ENCODE measurements at places on chromosomes 4 and X.

GRCh38 chrX:32397562-32398216 is 813.7 kb downstream of the DMD start:
- DNase-seq: no peak

- DNase-seq: no peak
These were observed 14.3 kb downstream of the MSANTD1 start for GRCh38 chr4:3263053-3263875.

DNA sequence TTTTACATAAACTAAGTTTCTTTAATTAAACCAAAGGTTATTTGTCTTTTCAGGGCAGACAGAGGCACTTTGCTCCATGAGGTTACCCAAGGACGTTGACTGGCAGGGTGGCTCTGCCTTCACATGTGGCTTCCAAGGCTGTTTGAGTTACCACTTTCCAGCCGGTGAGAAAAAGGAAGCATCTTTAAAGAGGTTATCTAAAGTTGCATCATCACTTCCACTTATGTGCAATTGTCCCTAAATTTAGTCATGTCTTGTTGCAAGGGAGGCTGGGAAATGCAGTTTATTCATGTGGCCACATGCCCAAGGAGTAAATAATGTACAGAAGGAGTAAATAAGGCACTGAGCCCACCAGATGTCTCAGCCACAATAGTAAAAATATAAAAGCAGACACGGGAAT is 29.0 kb upstream of the RAP1GDS1 start:
- DNase-seq: no peak

DNA sequence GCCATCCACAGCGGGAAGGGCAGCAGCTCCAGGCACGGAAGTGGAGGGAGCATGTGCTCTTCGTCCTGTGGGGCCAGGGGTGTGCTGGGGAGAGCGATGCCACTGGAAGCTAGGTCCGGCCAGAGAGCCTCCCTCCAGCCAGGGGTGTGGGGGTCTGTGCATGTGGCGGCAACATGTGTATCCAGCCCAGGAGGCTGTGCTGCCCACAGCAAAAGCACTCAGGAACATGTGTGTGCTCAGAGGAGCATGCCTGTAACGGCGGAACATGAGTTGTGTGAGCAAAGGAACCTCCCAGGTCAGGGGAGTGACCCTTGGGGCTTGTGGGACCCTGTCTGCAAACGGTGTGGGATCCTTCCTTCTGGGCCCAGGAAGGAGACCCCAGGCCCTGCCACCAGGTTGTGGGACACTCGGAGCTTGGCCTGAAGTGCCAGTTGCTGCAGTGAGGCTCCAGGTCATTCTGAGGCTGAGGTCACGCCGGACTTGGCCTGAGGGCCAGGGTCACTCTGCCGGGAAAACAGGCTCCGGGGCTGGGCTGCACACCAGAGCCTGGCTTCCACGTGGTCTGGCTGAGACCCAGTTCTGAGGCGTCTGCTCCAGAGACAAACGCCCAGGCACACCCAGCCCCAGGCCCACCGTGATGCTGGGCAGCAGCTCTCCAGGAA is 37.2 kb downstream of the CPLX1 start:
- DNase-seq: no peak

DNA sequence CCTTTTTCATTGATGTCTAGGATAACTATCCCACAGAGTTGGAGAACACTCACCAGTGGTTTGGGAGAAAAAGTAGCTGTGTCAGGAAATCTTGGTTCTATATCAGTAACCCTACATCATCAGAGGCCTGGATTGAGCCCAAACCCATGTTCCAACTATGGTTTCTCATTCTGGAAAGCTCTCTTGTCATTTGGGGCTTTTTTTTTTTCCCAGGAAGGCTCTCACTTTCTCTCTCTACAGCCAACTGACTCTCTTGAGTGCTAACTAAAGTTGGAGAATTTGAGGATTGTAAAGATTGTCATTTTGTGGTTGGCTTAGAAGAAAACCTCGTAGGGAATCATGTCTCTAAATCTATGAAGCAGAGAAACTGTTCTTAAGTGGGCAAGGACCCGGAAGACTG is 228.2 kb upstream of the DIPK2B start:
- DNase-seq: no peak

GRCh38 chr4:186587416-186588018 is 32.1 kb upstream of the MTNR1A start:
- DNase-seq: peak; percentile 20

- no peak for DNase-seq
These were observed 31.0 kb upstream of the HTRA3 start for GRCh38 chr4:8238515-8239053.

DNA sequence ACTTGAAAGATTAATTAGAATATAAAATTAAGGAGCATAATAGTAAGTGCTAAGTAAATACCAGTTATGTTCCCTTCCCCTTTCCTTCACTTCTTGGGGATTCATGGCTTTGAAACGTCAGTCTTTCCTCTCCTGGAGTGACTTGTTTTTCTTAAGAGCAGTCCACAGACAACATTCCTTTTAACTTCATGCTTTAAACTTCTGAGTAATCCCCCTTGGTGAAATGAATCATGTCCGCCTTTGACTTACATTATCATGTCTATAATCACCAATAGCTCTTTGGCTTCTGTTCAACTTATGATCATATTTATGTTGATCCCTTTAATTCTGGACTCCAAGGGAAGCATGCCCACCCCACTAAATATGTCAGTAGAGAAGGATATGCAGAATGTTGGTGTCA is 1012.1 kb upstream of the SLIT2 start:
- no peak for DNase-seq

GRCh38 chrX:152926279-152926678 is 28.4 kb downstream of the ZNF185 start:
- no peak for DNase-seq

- DNase-seq: no peak
These were observed 57.2 kb downstream of the YIPF6 start for GRCh38 chrX:68556036-68556435.

DNA sequence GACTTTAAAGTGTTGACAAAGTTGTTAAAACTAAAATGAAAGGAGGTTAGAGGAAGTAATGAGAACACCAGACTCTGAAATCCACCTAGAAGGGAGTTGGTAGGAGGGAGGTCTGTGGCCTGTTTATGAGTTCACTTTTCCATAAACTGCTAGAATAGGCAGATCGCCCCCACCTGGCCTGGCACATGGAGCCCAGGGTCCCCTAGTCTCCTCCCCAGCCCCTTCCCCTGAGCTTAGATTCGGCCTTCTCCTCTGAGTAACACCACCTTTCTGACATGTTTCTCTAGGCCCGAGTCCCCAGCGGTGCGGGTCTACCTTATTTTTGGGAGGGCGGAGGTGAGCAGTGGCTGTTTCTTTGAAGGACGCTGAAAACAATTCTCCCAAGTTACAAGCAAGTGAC is 54.5 kb upstream of the FAT1 start:
- no peak for DNase-seq

DNA sequence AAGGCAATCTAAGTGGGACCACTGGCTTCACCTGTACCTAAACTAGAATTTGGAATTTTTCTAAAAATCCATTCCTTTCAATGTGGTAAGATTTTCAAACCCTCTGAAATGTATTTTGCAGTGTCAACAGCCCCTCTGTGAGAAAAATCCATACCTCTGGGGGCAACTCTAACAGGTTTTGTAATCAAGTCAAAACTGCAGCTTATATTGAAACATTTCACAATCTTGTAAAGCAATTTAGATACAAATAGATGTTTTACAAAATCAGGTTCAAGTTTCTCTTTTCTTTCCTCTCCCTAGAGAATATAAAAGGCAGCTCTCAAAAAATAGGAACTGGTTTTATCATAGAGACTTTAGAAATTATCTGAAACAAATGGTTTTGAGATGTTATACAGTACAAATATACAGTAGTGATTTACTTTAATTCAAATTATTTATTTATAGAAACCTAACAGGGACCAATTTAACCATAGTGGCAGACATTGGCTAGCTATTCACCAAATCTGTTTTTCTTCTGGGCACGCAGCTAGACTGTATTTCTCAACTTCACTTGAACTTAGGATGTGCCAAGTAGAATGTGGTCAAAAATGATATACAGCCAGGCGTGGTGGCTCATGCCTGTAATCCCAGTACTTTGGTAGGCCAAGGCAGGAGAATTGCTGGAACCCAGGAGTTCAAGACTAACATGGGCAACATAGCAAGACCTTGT is 36.3 kb upstream of the SPINK2 start:
- no peak for DNase-seq

DNA sequence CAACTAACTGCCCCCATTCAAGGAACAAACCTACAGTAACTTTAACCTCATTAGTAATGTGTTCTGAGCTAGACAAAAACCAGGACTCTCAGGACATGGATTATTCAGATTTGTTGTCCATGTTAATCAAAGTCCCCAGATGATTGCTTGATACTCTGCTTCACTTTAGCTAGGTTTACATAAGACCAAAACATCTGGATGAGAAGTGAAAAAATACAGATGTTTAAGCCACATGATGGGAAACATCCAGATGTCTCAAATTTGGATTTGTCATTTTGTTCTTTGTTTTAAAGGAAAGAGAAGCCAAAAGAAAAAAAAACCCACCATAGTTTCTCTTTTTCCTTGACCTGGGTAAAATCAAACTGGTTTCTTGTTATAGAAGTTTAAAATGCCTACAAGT is 48.5 kb upstream of the NRK start:
- DNase-seq: no peak

GRCh38 chr4:78939667-78940008 is 400 bp upstream of the PAQR3 start:
- no peak for DNase-seq

- DNase-seq: no peak
These were observed 148.8 kb downstream of the HS6ST2 start for GRCh38 chrX:132809581-132809980.

DNA sequence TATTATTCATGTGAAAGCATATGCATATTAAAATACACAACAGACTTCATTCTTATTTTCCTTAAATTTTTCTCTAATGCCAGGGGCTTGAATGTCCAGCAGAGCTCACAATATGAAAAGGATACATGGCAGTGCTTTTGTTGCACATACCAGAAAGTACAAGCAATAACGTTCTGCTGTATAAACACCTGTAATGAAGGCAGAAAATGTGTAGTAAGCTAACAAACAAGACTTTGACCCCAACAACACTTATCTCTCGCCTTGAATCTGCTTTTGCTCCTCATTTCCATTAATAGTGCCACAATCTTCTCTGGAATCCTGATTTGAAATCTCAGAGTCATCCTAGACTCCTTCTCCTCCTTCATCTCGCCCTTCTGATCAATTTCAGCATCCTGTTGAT is 687.3 kb downstream of the IL1RAPL1 start:
- DNase-seq: no peak

GRCh38 chrX:35786271-35786670 is 11.9 kb upstream of the MAGEB16 start:
- no peak for DNase-seq

DNA sequence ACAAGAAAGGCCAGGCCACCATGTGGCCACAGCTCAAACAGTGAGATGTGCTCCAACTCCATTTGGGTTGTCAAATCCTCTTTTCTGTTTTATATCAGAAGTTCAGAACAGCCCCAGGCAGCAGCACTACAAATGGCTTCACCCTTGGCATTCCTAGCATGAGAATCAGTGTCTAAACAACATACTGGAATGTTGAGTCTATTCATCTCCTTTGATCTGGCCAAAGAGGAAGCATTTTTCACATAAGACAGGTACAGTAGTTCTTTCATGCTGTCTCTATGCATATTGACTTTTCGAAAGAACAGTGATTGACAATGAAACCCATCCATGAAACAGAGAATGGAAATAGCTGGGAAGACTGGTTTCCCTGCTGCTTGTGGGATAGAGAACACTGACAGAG is 289.5 kb downstream of the USP46 start:
- DNase-seq: no peak

- DNase-seq: no peak
These were observed 45.8 kb downstream of the TBC1D14 start for GRCh38 chr4:6955261-6955911.

- no peak for DNase-seq
These were observed 1.4 kb downstream of the FGF13 start for GRCh38 chrX:138709886-138710791.

- no peak for DNase-seq
These were observed 15.8 kb downstream of the LIN54 start for GRCh38 chr4:82994834-82995233.

GRCh38 chrX:154502098-154502497 is 11.7 kb upstream of the SLC10A3 start:
- no peak for DNase-seq

DNA sequence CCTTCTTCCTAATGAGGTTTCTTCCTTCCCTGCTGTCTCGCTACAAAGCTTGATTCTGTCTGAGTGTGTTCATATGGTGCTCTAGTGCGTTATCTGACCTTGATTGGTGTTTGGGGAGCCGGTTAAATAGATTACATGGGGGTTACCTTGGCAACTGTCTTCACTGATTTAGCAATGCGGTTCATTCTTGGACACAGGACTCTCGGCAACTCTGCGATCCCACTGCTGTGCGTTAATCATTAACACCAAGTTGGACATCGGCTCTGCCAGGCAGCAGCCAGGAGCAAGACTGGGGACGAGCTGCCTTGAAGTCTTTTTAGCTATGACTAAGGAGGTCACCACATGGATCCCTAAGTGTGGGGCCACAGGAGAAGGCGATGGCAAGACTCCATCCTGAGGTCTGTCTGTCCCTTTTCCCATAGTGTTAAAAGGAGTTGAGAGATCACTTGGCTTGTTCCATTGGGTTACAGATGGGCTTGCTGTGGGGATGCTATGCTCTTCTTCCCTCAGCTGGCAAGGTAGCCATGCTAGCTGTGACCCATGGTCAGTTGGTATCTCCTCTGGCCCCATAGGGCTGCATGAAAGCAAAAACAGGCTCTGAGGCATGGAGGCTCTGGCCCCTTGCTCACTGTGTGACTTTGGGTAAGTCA is 93.4 kb upstream of the MAMLD1 start:
- no peak for DNase-seq

- no peak for DNase-seq
These were observed 6.2 kb downstream of the CACNA1F start for GRCh38 chrX:49226946-49227345.

DNA sequence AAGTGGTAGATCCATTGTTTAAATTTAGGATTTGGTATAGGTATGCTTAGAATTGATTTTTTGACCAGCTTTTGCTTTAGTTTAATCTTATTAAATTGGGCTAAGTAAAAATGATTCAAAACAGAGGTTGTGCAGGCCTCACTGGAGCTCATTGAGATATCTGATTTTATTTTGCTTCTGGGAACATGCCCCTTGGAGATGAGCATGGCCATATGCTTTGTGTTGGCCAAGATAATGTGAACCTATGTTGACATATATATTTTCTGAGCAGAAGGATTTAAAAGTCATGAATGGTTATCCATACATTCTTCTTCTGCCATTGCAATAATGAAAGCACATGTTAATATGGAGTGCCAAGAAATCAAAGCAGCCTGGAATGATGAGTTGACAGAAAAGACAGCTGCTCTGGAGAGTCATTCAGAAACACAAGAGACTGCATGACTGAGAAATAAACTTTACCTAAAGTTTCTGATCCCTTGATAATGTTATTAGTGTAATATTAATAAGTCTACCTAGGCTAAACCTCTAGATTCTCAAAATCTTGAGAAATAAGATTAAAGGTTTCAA is 489.7 kb upstream of the GNPDA2 start:
- no peak for DNase-seq

DNA sequence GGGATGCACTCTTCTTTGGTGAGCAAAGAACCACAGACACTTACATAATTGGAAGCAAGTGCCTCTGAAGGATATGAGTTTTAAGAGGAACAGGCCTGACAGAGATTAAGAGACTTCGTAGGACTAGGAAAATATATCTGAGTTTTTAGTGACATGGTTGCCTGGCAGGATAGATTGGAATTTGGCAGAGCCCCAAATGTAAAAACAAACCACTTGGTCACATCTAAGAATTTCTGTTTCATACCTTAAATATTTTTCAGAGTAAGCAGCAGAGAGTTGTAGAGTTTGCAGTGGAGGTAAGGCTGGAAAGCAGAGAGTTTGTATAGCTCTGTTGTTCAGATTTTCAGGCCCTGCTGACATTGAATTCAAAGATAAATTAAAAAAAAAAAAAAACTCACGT is 150.1 kb upstream of the MAGEB2 start:
- no peak for DNase-seq

Data from stimulated activated CD8-positive, alpha-beta memory T cell treated with anti-CD3 and anti-CD28 coated beads, Interleukin-4, amount 100 ng/mL, for 1 hour (primary cell).